ENCODE measurements at places on chromosomes 11 and 22.

DNA sequence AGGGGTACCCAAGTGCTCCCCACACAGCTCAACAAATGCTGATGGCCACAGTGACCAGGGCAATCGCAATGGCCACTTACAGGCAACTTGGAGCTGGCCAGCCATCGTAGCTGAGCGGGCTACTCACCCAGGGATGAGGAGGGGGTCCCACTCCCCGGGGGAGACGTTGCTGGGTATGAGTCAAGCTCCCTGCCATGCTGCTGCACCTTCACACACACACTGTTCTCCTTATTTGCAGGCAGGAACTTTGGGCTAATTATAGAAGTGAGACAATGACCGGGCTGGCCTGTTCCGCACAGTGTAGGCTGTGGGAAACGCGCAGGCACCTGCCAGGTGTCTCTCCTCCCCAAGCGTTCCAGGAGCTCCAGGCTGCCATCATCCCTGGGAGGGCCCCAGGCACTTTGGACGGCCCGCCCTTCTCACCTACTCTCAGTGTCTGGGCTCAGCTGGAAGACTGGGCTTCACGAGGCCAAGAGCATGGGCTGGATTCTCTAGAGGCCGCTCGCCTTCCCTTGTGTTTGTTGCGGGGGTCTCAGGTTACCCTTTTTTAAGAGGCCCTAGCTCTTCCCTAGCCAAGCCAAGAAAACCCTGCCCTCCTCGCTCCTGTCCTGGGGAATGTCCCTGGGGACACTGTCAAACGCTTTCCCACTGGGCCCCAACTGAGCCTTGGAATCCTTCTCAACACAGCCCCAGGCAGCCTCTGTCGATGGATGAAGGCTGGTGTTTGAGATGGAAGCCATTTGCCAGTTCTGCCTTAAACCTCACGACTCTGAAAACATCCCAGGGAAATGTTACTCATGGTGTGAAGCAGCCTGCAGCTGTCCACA, 73.0 kb downstream of the RTL6 start:
- no peak for DNase-seq

GRCh38 chr11:61728940-61729219, 23.6 kb upstream of the MYRF start:
- no peak for DNase-seq

DNA sequence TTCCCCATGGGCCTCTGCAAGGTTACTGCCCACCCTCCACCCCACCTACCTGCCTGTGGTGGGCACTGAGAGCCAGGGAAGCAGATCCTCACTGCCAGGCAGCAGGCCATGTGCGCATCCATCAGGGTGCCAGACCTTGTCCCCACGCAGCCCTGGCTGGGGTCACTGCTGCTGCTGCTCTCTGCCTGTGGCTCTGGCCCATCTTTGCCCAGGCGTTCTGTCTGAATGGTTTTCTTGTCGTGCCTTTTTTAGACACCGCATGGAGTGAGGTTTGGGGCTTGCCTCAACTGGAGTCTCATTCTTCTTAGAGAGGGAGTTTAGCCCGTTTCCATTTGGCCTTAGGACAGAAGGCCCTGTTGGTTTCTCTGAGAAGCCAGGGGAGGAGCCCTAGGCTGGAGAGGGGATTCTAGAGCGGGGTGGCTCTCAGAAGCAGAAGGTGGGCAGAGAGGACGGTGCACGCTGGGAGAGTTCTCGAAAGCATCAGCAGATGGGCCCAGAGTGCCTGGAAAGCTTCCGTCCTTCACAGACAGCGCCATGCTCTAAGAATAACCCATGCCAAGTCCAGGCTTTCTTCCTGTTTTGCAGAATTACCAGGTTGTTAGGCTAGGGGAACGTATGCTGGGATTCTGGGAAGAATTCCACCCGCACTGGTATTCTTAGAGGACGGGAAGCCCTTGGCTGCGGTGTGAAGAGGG, 8.1 kb downstream of the TANGO2 start:
- peak; percentile 66 for DNase-seq

DNA sequence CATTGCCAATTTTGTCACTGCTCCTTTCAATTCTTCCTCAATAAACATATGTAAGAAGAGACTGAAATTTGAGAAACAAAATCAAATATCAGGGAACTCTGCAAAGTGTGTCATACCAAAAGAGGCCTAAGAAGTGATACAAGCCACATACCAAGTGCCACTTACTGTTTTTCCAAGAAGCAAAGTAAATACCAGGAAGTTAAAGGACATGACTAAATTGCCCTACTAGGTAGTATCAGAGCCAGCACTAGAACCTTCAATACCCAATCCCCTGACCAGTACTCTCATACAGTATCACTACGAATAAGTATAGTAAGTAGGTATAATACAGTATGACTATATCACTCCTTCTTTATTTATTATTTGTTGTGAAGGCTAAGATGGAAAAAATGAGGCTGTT, 13.6 kb downstream of the MAML2 start:
- no peak for DNase-seq

- no peak for DNase-seq
Observed at GRCh38 chr11:108975641-108976071, 310.8 kb downstream of the DDX10 start.

DNA sequence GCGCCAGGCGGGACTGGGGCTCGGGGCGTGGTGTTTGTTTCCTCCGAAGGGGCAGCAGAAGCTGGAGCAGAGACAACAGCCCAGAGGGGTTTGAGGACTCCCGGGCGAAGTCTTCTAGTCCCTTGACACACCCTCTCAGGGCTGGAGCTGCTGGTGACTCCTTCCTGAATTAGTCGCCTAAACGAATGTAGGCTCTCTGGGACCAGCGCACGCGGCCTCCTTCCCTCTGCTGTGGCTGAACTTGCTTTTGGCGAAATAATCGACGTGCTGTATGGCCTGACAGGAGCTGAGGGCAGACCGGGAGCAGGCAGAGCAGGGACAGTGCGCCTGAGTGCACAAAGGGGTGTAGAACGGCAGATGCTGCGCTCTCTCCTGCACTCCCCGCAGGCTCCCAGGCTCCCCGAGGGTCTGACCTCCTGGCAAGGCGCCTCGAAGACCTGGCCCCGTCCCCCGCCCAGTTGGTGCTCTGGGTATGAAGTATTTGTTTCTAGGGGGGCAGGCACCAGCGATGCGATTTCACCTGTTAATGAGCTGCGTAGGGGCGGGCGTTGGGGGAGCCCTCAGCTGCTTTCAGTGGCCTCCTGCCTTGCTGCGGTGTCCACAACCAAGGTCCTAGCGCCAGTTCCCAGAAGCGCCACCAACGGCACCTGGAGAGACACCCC, 5.3 kb downstream of the SLC17A6 start:
- DNase-seq: no peak

GRCh38 chr11:71286701-71287643, 34.6 kb upstream of the SHANK2 start:
- peak; percentile 23 for DNase-seq

DNA sequence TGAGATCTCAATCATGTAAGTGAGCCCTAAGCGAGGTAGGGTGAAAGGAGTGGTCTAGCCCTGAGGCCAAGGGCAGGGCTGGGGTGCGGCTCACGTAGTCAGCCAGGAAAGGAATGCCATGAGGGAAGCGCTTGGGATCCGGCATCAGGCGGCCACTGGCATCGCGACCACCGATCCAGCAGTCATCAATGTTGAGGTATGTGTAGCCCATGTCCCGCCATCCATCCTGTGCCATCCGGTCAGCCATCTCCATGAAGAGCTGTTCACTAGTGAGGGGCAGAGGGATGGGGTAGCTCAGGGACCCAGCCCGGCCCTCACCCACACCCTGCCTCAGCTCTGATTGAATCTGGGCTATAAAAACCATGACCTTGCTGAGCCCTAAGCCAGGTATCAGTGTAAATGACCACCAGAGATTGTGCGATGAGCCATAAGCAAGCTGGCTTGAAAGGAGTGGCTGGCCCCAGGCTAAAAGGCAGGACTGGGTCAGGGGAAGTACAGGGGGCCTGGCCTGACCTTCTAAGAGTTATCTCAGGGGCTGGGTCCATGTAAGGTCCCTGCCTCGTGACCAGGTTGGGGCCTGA, 2.9 kb downstream of the NAGA start:
- DNase-seq: no peak

Measured in C1 segment of cervical spinal cord (tissue), 14 donors.